Stimulated activated CD4-positive, alpha-beta T cell treated with anti-CD3 and anti-CD28 coated beads, Interleukin-15, amount 100 ng/mL, for 1 hour (primary cell): ENCODE measurements at places on chromosomes 11 and 22.

GRCh38 chr11:66478729-66479393, 1.4 kb upstream of the DPP3 start:
- no peak for DNase-seq

GRCh38 chr22:32764330-32765131, 37.0 kb upstream of the TIMP3 start:
- DNase-seq: no peak

DNA sequence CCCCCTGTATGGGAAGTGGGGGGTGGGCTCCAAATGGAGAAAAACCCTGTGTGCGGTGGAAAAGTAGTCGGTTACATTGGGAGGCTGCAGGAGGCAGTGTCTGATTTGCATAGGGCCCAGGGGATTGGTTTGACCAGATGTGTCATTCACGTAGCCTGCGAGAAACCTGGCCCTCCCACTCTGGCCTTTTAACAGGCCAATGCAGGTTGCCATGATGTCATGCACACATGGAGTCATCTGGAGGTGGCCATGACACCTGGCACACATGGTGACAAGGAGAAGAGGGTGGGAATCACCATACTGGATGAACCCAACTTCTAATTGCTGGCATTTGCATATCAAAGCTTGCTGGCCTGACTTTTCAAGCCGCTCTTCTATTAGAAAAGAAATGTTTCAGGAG, 50.6 kb downstream of the FAM181B start:
- DNase-seq: no peak

- no peak for DNase-seq
Measured at GRCh38 chr11:66858186-66858938, 1.5 kb downstream of the LRFN4 start.

DNA sequence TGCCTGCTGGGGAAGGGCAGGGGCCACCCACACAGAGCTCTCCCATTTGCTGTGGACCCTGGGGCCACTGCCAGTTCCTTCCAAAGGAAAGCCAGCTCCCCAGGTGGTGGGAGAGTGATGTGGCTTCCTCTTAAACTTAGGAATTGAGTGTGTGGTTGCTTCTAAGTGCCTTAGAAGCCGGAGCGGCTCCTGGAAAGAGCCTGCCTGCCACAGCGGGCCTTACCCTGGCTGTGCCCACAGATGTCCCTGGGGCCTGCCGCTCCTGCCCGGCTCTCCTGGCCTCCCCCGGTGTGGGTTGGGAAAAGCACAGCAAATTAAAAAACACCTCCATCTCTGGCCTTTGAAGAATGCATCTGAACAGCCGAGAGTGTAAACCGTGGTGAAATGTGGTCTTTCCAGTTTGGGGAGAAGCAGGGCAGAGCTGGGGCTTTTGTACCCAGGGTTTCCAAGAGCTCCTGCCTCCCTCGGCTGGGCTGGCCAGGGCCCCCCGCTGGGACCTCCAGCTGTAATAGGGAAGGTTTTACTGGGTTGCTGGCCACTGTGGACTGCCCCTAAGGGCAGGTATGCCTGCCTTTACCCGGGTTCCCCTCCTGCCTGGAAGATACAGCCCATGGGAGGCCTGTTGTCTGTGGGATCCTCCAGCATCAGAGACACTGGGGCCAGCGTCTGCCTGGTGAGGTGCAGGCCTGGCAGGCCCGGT, 30.2 kb downstream of the LRP5 start:
- no peak for DNase-seq

DNA sequence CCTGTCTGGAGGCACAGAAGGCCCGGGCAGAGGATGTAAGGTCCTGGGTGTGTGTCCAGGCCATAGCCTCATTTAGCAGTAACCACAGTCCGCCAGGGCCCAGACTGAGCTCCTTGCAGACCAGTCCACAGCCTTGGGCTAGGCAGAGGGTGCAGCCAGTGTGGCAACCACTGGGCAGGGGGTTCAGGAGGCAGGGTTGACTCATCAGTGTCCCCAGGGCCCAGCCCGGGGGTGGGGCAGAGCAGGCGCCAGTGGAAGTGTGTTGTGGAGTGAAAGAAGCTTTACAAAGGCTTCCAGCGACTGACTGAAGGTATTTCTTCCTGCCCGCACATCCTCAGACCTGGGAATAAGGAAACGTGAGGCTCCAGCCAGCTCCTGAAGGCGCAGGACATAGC, 27.7 kb upstream of the WNT11 start:
- no peak for DNase-seq

DNA sequence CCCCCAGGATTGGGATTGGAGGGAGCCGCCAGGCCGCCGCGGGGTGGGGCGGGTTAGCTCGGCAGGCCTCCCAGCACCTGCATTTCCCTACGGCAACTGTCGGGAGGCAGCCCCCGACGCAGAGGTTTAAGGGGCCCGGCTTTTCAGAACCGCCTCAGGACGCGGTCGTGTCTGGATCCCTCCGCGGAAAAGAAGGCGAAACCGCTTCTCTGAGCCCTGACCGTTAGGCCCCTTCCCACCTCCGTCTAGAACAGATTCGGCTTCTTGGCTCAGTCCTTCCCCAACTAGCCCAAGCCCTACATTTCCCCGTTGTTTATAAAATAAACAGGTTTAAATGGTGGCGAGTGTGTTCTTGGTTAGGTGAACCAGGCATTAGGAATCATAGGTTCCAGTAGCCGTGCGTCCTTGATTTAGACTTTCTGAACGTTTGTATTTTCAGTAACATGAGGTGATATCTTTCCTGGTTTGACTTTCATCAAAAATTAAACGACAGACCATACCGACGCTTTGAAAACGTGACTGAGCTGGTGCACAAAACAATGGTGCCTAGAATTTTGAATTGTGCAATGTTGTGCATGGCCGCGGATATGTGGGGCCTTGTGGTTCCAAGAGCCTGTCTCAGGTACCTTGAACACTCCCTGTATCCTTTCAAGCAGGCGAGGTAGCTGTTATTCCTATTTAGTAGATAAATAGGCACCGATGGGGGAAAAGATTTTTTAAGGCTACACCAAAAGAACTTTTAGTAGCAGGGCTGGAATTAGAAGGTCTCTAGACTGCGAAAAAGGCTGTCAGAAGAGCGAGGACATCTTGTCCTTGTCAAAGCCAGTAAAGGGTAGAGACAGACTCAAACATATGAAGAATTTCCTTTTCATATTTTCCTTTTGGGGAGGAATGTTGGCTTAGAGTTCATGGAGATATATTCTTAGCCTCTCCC, 1.2 kb upstream of the HSPA8 start:
- no peak for DNase-seq

DNA sequence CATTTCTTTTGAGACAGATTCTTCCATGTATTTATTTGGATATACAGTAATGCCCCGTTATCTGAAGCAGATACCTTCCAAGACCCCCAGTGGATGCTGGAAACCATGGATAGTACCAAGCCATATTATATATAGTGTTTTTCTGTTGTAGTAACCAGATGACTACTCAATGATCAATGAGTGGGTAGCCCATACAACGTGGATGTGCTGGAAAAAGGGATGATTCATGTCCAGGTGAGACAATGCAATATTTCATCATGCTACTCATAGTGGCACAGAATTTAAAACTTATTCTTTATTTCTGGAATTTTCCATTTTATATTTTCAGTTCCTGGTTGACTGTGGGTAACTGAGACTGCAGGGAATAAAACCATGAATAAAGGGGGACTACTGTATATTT, 427.5 kb downstream of the METTL15 start:
- DNase-seq: no peak

- DNase-seq: no peak
Measured at GRCh38 chr11:27282806-27283205, 80.2 kb downstream of the CCDC34 start.

DNA sequence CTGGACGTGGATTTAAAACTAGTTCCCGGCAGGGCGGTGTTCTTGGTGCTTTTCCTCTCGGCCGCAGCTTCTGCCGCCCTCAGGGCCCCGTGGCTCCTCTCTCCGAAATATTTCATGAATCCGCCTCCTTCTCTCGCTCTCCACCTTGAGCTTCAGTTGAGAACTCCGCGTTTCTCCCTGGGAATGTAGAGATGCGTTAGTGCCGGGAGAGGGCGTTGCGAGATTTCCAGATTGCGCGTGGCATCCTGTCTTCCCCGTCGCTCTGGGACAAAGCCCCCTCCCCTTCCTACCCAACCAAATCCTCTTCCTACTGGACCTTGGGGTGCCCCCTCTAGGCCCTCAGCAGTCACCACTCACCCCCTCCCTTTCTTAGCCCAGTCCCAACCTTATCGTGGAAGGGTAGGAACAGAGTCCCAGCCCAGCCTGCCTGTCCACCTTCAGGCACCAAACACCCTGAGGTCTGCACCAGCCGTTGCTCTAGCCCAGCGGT, 15.5 kb upstream of the RAC2 start:
- no peak for DNase-seq

GRCh38 chr11:9815486-9816136, 151.7 kb downstream of the SWAP70 start:
- no peak for DNase-seq

DNA sequence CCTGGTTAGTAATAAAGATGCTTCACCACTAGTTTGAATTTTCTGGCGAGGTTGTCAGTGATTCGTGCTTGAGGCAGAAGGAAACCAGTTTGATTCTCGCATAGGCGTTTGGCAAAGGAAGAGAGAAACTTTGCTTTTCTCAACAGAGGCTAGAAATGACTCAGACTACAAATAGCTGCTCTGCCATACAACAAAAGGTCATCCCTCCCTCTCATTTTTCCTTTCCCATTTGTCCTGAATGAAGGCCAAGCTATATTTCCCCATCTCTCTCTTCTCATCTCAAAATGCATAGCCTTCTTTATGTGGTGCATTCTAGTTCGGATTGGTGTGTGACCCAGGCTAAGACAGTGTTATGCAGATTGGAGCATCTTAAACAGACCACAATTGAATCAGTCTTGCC, 741.4 kb downstream of the NTM start:
- DNase-seq: no peak
